T-helper 9 cell (primary cell): ENCODE measurements at places on chromosomes 4 and X.

DNA sequence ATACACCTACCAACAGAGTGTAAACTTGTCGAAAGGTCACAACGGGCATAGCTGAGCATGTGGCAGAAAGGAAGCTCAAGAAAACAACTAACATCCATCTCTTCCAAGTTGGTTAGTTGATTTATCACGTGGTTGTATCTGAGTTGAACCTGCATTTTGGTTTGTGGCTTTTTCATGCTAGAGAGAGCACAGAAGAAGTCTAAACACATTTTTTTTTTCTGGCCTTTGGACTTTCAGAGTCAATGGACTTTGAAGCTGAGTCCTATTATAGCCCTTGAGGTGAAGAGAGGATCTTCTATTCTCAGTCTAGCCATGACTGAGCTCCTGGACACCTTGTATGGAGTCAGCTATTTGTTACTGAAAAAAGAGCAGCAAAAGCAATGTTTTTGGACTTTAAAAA is 150.6 kb upstream of the TRPC5 start:
- DNase-seq, result no peak

GRCh38 chrX:154804261-154804956 is 876 bp downstream of the MPP1 start:
- DNase-seq, result no peak

DNA sequence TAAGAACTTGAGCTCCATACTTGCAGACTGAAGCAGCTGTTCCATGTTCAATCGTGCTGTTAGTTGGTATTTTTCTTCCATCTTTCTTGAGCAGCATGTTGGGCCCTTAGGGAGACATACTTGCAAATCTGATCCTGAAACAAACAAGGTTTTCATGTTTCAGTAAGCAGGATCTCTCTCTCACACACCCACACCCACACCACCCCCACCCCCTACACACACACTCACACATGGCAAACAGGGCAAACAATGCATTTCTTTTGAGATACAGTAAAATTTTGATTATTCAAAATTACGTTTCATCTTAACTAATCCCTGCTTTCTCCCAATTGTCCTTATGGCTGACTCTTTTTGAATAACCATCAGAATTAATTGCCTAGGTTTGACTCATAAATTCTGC is 32.3 kb downstream of the GPC3 start:
- DNase-seq, result no peak

GRCh38 chrX:6718766-6719165 is 183.8 kb upstream of the VCX3A start:
- no peak for DNase-seq

DNA sequence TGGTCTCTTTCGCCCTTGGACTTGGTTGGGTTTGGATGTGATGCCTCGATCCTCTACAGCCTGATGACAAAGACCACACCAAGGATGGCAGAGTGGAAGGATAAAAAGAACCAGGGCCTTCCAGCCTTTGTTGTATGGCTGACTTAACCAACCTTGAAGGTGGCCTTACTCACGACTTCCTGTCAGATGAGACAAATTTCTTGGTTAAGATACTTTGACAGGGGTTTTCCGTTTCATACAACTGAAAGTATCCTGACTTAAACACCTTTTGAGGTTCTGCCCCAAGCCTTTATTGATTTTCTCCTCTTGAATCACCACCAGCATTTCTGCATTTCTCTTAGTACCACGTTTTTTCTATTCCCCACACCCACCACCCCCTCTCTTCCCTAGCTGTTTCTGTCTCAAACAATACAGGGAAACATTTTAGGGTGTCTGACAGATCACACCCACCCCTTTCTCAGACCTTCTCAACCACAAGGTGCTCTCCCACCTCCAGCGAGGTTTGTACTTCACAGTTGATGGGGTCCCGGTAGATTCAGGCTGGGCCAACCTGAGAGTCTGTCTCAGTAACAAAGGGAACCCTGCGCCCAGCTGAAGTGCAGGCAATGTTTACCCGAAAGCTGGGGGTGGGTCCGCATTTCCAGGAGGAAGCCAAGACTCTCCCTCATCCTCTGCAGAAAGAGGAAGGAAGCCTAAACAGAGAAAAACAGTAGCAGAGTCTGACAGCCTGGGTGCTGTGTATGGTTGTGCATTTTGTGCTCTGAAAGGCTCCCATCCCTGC is 5.0 kb upstream of the TSPAN5 start:
- peak; percentile 26 for DNase-seq

GRCh38 chr4:60128888-60129287 is 1071.2 kb upstream of the ADGRL3 start:
- no peak for DNase-seq

DNA sequence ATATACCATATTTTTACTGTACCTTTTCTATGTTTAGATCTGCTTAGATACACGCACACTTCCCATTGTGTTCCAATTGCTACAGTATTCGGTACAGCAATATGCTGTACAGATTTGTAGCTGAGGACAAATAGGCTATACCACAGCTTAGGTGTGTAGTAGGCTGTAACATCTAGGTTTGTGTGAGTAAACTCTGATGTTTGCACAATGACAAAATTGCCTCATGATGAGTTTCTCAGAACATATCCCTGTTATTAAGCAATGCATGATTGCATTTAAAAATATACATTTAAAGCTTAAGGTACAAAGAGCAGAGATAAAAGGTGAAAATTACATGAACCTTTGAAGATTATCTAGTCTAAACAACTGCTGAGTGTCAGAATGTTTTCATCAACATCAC is 181.7 kb downstream of the ADGRA3 start:
- no peak for DNase-seq

- DNase-seq, result no peak
Measured at GRCh38 chrX:39534949-39535348, 562.8 kb downstream of the BCOR start.

DNA sequence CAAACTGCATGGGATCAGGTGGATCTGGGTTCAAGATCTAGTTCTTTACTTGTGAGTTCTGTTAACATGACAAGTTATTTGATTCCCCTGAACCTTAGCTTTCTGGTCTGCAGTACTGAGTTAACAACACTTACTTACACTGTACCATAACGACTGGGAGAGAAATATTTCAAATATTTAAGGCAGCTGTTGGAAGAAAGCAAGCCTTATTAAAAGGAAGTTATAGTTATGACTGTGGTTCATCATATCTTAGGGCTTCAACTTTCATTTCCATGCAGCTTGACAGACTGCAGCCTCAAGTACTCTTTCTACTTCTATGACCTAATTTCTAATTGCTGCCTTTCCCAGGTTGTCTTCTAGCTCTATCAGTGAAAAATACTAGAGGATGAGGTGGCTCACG is 40.0 kb upstream of the PDGFRA start:
- DNase-seq, result no peak

DNA sequence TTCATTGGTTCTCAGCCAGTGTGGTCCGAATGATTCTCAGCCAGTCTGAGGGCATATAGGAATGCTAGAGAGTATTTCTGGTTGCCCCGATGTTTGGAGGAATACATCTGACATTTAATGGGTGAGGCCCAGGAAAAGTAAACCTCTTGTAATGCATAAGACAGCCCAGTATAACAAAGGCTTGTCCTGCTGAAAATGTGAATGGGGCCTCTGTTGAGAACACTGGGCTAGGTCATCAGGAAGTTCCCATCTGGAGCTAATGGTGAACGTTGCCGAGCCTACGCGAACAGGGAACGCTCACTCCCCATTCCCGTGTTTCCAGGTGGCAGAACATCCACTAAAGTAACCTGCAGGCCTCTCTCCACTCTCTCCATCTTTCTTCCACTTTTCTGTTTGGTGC is 132.0 kb upstream of the CLNK start:
- DNase-seq, result no peak
